ENCODE measurements at places on chromosomes 7 and 10.

GRCh38 chr7:90661290-90662151 lies 65.4 kb downstream of the CDK14 start:
- no peak for DNase-seq

GRCh38 chr7:1691096-1691495 lies 21.0 kb downstream of the ELFN1 start:
- DNase-seq: no peak

- DNase-seq: no peak
These were observed 2.1 kb downstream of the ZNF394 start for GRCh38 chr7:99497766-99498545.

DNA sequence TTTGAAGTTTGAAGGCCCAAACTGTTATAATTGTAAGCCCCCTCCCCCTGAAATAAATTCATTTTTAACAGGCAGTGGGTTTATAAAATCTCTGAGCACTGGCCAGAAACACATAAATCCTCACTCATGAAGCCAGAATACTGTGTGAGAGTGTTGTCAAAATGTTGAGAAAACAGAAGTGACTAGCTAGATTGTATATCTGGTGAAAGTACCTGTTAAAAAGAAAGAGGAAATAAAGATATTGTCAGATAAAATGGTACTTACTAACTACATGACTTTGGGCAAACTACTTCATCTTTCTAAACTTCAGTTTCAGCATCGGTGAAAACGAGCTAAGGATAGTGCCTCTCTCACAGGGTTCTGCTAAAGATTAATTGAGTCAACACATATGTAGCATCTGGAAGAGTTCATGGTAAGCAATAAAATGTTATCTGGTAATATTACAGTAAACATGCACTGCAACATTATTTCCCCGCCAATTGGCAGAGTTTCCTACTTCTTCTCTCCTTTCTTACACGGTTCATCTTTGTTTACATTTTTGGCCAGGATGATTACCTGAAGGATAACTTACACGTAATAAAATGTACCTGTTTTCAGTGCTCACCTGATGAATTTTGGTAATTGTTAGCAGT lies 202.5 kb upstream of the CHRM2 start:
- DNase-seq: no peak

GRCh38 chr7:95758187-95758586 lies 14.2 kb upstream of the DYNC1I1 start:
- DNase-seq: no peak

DNA sequence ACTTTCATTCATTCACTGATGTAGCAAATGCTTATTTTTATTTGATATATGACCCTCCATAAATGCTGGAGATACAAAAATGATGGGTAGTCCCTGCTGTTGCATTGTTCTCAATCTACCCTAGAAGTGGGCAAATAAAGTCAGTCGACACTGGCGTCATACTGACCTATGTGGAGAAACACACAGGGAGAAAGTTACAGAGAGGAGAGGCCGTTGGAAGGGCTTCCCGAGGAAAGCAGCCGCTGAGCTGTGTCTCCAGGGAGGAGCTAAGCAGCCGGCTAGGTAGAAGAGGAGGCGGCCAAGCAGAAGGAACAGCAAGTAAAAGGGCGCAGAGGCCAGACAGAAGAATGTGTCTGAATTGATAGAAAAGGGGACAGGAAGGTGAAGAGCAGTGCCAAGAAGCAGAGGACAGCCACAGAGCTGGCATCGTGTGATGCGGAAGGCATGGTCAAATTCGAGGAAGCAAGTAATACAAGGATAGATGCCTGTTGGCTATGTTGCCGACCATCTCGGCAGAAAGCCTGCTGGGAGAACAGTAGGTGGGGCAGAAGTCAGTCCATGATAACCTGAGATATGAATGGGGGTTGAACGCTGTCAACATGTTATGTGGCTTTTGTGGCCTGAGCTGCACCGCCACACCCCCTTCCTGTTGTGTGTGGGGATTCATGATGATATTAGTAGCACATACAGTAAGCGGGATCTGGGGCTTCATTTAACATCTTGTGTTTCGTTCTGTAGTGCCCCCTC lies 25.9 kb downstream of the ST8SIA6 start:
- DNase-seq: no peak

- DNase-seq: no peak
These were observed 143.9 kb upstream of the SEMA3C start for GRCh38 chr7:81062755-81063154.

DNA sequence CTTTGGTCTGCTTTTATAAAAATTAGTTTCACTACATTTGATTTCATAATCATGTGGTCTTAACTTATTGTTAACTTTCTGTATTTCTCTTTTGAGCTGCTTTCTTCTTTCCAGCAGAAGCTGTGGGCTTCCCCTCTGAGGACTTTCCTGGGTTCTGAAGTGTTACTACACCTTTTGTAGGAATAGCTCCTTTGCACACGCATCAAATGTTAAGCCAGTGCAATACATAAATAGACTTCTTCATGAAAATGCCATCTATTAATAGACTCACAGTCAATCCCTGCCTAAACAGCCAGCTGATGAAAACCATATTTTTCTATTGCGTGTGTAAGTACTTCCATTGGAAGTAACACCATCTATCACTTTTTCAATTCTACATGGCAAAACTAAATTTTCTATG lies 1.5 kb downstream of the ABCB4 start:
- DNase-seq: no peak

- DNase-seq: peak; percentile 7
These were observed 221.7 kb upstream of the LYZL1 start for GRCh38 chr10:29067161-29067560.

- DNase-seq: peak; percentile 4
These were observed 620.2 kb downstream of the ANKRD7 start for GRCh38 chr7:118844748-118845147.

GRCh38 chr10:94285271-94285670 lies 77.5 kb downstream of the NOC3L start:
- no peak for DNase-seq

- no peak for DNase-seq
These were observed 734.9 kb downstream of the NRG3 start for GRCh38 chr10:82609845-82610244.

DNA sequence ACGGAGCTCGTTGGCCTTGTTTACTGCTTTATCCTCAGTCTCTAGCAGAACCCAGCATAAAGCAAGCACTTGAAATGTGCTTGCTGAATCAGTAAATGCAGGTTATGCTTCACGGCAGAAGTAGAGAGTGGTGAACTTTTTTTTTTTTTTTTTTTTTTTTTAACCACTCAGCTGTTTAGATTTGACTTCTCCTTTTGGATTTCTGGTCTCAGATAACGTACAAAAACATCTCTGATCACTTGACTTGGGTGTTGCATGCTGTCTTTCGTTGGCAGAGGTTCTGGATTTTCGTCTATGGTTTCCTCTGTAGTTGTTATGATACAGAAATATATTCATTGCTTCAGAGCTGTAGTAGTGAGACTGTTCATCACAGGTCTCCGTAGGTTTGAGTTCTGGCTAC lies 242.5 kb upstream of the HABP2 start:
- no peak for DNase-seq

DNA sequence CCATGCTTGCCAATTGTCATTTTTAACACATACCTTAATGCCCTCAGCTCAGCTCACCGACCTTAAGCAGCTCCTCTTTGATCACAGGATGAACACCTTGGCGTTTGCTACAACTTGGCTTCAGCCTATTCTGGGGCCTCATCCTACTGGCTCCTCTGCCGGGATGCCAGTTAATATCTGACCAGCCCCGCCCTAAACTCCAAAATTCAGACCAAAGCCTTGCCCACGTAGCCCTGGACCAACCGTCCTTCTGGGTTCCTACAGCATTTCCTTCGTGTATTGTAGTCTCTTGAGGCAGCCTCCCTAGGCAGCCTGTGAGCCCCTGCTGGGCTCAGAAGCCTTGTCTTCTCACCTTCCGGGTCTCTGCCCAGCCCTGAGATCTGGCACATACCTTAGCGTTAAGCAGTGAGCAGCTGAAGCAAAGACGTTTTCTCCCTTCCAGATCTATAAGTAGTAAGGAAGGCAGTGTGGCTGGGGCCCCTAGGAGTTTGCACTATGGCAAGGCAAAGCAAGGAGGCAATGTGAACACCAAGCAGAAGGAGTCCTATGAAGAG lies 836 bp downstream of the ENO4 start:
- no peak for DNase-seq

DNA sequence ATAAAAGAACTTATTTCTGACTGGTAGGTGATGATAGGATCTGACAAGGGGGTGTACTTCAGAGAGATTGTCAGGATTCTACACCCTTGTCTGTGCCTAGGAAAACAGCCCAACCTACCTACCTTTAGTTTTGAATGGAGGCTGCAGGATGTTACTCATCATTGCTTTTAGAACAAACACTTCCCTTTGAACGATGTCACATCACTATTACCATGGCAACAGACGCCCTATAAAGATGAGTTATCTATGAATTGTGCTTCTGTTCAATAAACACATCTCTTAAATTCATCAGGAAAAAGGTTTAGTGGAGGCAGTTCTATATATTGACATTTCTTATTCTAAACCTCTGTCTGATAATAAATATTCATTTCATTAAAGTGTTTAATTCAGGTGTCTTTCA lies 362.4 kb downstream of the CNTNAP2 start:
- no peak for DNase-seq

DNA sequence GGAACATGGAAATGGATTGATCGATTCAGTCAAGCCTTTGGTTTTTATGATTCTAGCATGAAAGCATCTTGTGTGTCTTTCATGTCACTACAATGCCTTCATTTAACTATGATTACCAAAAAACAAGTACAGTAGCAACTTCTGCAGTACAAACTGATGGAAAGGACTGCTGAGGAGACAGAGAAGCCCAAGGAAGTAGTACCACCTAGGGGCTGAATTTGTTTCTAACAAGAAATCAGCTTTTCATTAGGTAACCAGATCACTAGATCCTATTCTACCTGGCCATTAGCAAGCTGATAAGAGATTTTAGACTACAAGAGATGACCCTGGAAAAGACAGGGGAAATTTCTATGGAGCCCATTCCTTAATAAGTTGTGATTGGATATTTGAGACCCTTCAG lies 3.2 kb upstream of the IFIT1 start:
- DNase-seq: no peak

DNA sequence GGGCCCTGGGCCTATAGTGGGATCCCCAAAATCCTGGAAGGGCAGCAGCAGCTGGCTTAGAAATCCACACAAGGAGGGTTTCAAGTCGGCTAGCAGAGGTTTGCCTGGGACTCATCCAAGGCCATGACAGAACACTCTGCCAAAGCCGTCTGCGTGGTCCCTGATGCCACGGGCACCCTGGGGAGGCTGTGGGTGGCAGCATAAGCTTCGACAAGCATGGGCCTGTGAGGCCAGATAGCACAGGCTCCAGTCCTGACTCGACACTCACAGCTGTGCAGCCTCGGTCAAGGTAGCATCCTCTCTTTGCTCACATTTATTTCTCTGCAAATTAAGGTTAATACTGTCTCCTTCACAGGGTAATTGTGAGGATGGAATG lies 138.3 kb downstream of the JCAD start:
- DNase-seq: no peak

GRCh38 chr7:138970952-138971351 lies 10.2 kb downstream of the KIAA1549 start:
- no peak for DNase-seq

DNA sequence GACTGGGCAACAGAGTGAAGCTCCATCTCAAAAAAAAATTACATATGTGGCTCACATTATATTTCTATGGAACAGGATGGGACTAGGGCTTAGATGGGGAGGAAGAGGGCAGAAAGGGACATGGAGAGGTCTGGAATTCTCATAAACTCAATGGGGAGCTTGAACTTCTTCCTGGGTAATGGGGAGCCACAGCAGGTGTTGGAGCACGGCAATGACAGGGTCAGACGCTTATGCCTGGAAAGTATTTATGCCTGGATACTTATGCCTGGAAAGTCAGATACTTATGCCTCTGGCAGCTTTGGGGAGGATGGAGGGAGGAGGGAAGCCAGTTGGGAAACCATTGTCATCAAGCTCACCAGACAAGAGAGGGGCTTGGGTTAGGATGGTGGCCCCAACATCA lies 36.8 kb downstream of the TMEM130 start:
- DNase-seq: no peak

GRCh38 chr7:139702313-139702731 lies 75.5 kb downstream of the HIPK2 start:
- no peak for DNase-seq

DNA sequence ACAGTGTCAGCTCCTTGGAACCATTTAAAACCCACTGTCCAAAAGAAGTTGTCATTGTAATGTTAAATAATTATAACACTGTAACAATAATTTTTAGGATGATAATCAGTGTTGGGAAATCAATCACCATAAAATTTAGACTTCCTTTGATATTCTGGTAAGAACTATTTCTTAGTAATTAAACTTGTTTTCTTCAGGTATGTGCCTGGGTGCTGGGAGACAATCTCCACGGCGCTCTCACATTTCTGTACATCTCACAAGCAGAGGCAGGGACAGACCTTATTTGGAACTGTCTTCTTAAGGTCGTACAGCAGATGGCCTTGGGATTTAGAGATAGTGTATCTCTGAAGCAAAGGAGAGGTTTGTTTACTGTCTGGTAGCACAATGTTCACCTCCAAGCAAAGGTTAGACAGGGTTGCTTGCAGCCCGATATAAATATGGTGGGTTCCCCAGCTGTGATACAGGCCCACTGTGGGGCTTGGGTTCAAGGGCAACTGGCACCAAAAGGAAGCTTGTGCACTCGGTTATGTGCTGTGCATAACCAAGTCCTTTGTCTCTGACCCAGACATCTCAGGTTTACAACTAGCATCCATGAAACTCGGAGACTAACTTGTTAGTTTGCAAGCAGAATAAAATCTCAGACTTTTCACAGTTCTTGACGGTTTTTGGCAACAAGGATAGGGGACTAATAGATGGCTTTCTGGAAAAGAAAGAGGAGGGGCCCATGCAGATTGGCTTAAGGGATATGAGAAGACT lies 125.5 kb downstream of the RNF32 start:
- DNase-seq: no peak

- no peak for DNase-seq
These were observed 2.0 kb downstream of the DBF4 start for GRCh38 chr7:87878208-87878735.

GRCh38 chr10:29618341-29619171 lies 16.2 kb downstream of the SVIL start:
- no peak for DNase-seq

GRCh38 chr7:157855452-157856213 lies 518.8 kb downstream of the DNAJB6 start:
- DNase-seq: no peak

Measured in keratinocyte (primary cell).